ENCODE measurements at places on chromosomes 11 and 22.
A peak's percentile ranks its signal among the peaks of the same experiment; 100 is the strongest.

GRCh38 chr11:119106564-119107537 is at the start of gene C2CD2L:
Gene C2CD2L (plus strand): TSS chr11:119107344. CDS start chr11:119107742, 398 bp downstream.
- H3K4me1 ChIP-seq = peaks cover 38% of the 10 kb centered on the region
- H3K27me3 ChIP-seq = no peaks in the 10 kb centered on the region
- H3K36me3 ChIP-seq = peaks cover 14% of the 10 kb centered on the region
- peak within 1 kb of the TSS; percentile 75 for H3K27ac ChIP-seq

DNA sequence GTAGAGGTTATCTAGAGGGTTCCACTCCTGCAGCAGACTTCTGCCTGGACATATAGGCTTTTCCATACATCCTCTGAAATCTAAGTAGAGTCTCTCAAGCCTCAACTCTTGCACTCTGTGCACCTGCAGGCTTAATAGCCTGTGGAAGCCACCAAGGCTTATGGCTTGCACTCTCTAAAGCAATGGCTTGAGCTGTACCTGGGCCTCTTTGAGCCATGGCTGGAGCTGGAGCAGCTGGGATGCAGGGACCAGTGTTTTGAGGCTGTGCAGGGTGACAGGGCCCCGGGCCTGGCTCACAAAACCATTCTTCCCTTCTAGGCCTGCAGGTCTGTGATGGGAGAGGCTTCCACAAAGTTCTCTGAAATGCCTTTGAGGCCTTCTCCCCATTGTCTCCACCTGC is 2.9 kb upstream of the NXPE4 start:
- H3K27me3 ChIP-seq = no peaks in the 10 kb centered on the region
- H3K4me3 ChIP-seq = no peak overlapping the region
- no peak for DNase-seq
- no peaks in the 10 kb centered on the region for H3K36me3 ChIP-seq
- H3K27ac ChIP-seq = no peak overlapping the region

DNA sequence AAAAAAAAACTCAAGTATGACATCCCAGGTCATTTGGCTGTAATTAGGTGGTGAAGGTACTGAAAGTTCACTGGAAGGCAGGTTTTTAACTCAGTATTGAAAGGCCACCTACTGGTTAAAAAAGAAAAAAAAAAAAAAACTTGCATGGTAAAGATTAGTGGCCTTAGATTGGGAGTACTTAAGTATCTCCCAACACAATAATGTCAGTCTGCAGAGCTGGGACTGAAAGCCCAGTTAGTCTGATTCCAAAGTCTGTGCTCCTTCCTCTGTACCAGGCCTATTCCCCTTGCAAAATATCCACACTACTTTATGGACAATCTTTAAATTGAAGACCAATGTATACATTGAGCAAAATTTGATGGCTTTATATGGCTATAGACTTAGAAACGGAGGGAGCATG is 85.5 kb downstream of the NOX4 start:
- H3K27me3 ChIP-seq = no peaks in the 10 kb centered on the region
- H3K4me1 ChIP-seq = no peaks in the 10 kb centered on the region
- no peak for DNase-seq
- H3K36me3 ChIP-seq = no peaks in the 10 kb centered on the region

- DNase-seq = no peak
- H3K4me3 ChIP-seq = no peak overlapping the region
- no peaks in the 10 kb centered on the region for H3K36me3 ChIP-seq
- peaks cover 8% of the 10 kb centered on the region for H3K4me1 ChIP-seq
Measured at GRCh38 chr11:131750692-131751091, 380.3 kb downstream of the NTM start.

Data from spinal cord (tissue), 10 donors.